ENCODE measurements at places on chromosomes 13 and 19.

DNA sequence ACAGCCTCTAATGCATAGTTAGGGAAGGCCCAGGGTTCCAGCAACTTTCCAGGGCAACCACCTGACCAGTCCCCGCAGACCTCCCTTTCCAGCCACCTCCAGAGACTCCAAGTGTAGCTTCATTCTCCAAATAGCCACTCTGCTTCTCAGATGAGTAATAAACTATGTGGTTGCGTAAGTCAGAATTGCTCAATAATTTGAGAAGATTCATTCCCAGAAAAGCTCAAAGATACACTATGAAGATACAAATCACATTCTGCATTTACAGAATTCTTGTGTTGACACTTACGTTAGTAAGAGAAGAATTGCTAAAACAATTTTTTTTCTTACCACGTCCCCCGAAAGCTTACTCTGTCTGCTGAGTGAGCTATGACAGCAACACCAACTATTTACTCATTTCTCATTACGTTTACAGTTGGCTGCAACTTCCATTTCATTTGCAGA lies 8.2 kb upstream of the LATS2 start:
- DNase-seq: peak; percentile 98

- DNase-seq: no peak
Observed at GRCh38 chr13:113930671-113931637, 42.9 kb downstream of the C13orf46 start.

DNA sequence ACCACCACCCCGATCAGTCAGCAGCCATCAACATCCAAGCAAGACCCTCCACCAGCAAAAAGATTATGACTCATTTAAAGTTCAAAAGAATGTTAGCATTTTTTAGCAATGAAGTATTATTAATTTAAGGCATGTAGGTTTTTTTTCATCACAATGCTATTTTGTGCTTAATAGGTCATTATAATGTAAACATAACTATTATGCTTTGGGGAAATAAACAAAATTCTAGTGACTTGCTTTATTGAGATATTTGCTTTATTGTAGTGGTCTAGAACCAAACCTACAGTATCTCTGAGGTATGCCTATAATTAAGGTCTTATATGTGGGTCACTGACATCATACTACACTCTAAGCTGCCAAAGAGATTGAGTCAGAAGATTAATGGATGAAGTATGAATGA lies 20.0 kb downstream of the KLF12 start:
- DNase-seq: no peak

DNA sequence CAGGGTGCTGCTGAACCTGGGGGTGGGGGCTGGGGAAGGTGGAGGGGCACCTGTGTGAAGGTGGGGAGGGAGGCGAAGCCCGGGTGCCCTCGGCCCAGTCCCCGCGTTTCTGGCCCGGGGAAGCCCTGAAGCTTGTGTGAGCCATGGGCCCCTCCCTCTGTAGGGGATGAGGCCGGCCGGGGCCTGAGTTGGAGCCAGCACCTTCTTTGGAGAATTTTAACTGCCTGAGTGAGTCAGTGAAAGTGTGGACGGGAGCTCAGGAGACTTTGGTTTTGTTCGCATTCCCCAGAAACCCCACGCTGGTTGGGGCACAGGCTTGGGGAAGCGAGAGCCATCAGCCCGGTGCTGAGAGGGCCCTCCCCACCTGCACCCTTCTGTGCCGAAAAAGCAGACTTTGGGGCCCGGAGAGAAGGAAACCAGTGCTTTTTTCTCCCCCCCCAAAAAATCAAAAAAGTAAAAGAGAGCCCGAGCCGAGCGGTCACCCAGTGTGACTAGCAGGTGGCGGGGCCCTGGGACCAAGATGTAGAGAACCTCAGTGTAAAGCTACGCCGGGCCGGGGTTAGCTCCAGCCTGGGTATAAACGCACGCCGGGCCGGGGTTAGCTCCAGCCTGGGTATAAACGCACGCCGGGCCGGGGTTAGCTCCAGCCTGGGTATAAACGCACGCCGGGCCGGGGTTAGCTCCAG lies 45.1 kb downstream of the TMEM255B start:
- DNase-seq: no peak

GRCh38 chr13:74452881-74453280 lies 318.7 kb upstream of the KLF12 start:
- DNase-seq: no peak

DNA sequence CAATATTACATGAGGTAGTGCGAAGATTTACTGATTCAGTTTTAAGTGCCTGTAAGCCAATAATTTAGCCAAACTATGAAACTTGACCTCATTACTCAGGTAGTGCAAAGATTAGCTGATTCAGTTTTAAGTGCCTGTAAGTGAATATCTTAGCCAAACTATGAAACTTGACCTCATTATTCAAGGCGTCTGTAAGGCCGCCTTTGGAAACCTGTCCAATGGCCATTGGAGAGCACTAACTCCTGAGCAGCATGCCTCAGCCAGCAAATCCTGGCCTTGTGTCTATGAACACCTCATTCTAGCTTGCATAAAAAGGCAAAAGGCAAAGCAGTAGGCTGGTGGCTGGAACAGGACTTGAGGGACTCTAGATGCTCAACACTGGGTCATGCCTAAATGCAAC lies 127.0 kb upstream of the GPR12 start:
- DNase-seq: no peak

- no peak for DNase-seq
Observed at GRCh38 chr19:16661480-16662034, 618 bp downstream of the TMEM38A start.

- no peak for DNase-seq
Observed at GRCh38 chr13:60009300-60010253, 154.2 kb downstream of the DIAPH3 start.

DNA sequence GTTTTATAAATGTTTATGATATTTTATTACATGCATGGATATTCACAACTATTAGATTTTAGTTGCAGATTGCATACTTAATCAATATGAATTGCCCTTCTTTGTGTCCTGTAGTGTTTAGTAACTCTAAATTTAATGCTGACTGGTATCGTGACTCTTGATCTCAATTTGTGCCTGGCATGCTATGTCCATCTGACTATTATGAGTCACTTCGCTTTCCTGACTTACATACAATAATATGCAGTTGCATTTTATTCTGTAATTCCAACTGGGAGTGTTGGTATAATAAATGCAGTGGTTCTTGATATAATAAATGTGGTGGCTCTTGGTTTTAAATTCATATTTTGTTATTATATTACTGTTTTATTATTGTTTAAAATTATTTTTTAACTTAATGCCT lies 277.5 kb downstream of the LIG4 start:
- no peak for DNase-seq

DNA sequence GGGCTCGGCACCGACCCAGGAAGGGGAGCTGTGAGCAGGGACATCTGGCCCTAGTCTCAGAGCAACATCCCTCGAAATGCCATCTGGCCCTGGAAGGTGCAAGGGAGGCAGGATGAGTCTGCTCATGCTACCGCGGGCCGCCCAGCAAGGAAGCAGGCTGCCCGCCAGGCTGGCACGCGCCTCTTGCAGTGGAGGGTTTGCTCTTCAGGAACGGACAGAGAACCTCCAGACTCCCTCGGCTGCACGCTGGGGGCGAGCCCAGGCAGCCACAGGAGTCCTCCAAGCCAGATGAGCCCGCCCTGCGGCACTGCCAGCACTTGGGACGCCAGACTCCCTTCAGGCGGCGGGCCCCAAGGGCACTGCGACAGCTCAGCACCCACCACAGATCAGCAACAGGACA lies 10.1 kb upstream of the ATP8B3 start:
- no peak for DNase-seq

DNA sequence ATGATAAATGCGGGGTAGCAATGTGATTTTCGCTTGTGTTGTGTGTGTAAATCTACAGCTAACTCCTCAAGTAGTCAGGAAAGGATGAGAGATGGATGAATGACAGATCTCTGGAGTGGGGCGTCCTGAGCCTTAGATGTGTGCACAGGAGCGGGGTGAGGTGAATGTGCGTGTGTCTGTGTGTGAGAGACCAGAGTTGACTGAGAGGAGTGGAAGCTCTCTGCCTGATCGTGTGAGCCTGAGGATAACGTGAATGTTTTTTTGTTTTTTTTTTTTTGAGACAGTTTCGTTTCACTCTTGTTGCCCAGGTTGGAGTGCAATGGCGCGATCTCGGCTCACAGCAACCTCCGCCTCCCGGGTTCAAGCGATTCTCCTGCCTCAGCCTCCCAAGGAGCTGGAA lies 805 bp downstream of the ZNF461 start:
- no peak for DNase-seq

- DNase-seq: no peak
Observed at GRCh38 chr13:71820699-71821098, 46.3 kb downstream of the DACH1 start.

- no peak for DNase-seq
Observed at GRCh38 chr13:44401577-44401976, 28.0 kb downstream of the SERP2 start.

DNA sequence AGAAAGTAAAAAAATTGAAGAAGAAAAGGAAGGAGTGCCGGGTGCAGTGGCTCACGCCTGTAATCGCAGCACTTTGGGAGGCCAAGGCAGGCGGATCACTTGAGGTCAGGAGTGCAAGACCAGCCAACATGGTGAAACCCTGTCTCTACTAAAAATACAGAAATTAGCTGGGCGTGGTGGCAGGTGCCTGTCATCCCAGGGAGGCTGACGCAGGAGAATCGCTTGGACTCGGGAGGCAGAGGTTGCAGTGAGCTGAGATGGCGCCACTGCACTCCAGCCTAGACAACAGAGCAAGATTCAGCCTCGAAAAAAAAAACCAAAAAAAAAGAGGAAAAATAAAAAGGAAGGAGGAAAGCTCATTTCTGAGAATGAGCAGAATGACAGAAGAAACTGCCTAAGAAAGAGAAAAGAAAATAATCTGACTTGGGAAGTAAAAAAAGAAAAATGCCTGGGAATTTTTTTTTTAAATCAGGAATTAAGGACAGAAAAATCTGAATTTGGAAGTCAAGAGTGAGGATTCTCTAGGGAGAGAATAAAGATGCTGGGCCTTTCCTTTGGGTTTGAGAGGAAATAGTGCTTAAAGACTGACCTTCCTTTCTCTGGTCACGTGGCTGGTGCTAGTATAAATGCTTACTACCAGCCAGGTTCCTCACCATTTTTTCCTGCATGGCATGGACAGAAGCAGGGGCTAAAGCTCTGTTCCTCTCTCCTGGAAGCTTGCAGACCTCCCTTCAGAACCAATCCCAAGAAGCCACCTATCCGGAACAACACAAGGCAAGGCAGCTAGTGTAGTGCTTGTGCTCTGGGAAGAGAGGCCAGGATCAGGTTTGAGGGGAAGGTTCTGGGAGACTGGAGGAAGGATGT lies at the start of gene FFAR2:
Gene FFAR2, plus strand, starts transcription at position 652 of the 864 bp plus-strand sequence. CDS start 1,458 bp downstream, outside the sequence.
- no peak for DNase-seq

- DNase-seq: no peak
Observed at GRCh38 chr19:57552432-57552831, 7.2 kb downstream of the ZNF550 start.

DNA sequence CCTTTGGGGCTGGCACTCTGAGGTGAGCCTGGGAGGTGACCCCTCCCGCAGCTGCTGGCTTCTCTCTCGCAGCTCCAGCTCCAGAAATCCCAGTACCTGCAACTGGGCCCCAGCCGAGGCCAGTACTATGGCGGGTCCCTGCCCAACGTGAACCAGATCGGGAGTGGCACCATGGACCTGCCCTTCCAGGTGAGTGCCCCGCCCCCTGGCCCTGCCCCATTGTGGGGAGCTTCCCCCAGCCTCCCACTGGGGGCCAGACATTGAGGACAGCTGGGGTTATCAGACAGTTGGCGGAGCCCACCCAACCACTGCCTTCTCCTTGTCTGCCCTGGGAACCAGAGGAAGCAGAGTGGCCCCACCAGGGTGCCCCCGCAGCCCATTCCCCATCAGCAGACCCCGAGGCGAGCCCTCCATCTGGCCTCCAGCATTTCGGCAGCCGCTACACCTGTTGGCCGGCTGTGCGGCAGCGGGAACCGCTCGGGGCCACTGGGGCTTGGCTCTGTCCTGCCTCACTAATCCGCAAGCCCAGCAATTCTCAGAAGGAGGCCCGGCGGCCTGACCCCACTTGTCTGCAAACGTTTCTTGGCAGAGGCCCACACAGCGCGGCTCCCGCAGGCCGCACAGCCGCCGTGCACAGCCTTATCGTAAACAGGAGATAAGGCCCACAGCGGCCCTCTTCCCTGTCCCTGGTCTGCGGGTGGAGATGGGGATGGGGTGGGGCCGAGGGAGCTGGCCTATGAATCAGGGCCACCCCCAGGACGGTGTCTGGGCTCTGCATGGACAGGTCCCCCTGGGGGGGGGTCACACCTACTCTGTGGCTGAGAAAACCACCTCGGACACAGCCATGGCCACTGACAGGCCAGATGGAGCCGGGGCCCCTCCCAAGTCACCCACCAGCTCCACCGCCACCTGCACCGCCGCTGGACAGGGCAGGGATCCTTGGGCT lies 48.0 kb downstream of the COMP start:
- DNase-seq: no peak

GRCh38 chr13:42864952-42865767 lies 83.8 kb downstream of the FAM216B start:
- DNase-seq: no peak

DNA sequence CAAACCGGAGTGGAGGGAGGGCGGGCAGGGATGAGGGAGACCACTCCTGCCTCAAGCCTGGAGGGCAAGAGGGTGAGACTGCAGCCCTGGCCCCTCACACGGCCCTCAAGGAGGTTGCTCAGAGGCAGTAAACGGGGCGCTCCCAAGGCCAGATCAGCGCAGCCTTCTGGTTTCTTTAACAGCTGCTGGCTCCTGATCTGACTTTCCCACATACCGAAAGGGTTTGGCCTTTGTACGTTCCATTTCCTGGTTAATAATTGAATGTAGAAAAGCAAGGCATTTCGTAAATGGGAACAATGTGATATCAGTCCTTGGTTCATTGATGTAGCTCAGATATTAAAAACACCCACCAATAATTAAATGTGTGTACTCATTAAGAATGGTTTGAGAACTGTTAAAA lies 71.5 kb downstream of the GGACT start:
- no peak for DNase-seq

GRCh38 chr13:99151516-99151915 lies 49.1 kb upstream of the UBAC2 start:
- DNase-seq: peak; percentile 47

- peak; percentile 1 for DNase-seq
Observed at GRCh38 chr13:90867336-90867683, 480.2 kb upstream of the MIR17HG start.

DNA sequence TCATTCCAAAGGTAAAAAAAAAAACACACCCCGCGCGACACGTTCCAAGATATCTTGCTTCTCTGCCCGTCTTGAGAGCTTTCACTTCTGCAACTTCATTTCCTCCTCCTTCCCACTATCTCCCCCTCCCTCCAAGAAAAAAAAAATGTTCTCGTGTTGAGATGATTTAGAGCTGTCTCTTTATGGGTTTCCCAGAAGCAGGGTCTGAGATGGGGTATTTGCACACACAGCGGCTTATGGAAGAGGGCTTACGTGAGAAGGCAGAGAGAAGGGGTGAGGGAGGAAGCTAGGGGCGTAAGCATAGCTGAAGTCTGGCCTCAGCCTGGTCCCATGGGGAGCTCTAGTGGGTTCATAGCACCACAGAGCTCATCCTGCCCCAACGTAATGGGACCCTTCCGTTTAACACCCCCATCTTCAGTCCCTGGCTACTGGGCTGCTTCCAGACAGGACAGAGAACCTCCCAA lies 31.3 kb upstream of the USE1 start:
- DNase-seq: no peak

DNA sequence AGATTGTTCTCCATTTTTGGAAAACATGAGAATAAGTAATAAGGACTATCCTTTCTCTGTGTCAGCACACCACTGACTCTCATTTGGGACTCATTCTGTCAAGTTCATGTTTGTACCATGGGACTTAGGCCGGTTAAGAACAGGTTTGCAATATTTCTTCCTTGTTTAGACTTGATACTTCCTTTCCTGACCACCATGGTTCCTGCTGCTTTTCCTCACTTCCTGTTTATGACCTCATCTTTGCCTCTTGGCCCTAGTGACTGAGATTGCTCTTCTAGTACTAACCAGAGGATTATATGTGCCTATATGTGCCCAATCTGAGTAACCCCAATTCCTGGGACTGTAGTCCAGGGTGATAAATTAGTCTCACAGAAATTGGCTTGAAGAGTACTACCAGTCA lies 32.5 kb upstream of the NDFIP2 start:
- DNase-seq: no peak
